ENCODE measurements at places on chromosomes 12 and 14.

DNA sequence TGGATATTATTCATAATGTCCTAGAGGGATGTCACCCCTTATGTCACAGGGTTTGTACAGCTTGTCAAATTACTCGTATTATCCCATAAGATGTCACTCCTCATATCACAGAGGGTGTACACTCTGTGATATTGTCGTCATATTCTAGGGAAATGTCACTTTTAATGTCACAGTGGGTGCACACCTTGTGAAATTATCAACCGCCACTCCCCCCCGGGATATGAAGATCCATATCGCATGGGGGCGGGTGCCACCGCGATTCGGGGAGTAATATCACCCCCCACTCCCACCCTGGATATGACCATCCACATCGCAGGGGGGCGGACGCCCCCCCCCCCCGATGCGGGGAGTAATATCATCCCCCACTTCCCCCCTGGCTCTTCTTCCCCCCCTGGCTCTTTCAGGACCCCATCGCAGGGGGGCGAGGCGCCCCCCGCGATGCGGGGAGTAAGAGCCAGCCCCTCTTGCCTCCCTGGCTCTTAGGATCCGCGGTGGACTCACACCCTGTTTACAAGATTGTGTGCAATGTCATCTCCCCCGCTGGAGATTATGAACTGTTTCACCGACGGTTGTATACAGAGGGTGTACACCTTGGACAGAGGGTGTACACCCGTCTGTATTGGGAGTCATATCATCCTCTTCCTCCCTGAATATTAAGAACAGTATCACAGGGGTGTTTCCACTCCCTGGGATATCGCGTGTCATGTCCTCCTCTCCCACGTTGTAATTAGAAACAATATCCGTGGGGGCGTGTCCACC, 92.8 kb downstream of the FRMD6 start:
- DNase-seq = no peak

- no peak for DNase-seq
Measured at GRCh38 chr14:99579903-99580571, 24.0 kb downstream of the CCDC85C start.

- no peak for DNase-seq
Measured at GRCh38 chr12:129585296-129585695, 318.5 kb downstream of the TMEM132D start.

DNA sequence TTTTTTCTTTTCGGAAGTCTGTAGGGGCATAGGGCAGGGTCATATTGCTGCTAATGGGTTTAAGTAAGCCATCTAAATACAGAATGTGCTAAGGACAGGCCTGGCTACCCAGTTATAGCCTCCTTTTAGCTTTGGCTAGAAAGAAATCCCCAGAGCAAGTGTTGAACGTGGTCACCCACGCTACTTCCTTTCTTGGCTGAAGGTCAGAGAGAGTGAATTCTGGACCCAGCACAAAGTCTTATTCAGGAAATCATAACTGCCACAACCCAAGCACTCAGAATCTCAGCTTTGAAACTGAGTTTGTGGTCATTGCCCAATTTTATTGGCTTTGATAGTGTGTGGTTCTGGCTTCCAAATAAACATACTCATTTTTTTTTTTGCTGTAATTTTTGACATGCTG, 542.1 kb upstream of the ATP2B1 start:
- DNase-seq = no peak

DNA sequence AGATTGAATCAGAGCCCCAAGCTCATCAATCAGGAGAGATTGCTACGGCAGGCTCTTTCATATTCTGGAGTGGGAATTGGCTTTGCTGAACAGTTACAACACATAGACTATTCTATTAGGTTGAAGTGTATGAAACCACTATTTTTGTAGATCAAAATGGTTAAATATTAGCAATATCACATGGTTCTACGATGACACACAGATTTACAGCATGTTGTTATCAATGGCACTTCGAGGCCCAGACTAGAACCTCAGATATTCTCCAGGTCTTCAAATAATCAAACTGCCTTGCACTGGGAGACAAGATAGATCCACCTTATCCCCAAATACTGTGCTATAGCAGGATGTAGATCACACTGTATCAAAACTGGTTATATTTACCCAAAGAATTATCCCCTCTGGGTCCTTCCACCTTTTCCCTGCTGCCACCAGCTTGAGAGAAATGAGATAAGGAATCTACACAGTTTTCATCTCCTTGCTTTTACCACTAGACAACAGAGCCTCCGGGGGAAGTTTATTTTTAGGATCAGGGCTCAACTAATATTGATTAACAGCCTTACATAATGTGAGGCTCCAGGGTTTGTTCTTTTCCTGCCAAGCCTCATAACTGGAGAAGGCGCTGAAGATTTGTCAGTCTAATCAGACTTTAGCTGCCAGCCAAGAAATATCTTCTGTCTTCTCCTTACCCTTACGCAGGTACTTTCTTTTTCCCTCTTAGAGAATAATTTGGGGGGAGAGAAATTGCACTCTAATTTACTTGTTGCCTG, 507.1 kb downstream of the DIO2 start:
- no peak for DNase-seq

DNA sequence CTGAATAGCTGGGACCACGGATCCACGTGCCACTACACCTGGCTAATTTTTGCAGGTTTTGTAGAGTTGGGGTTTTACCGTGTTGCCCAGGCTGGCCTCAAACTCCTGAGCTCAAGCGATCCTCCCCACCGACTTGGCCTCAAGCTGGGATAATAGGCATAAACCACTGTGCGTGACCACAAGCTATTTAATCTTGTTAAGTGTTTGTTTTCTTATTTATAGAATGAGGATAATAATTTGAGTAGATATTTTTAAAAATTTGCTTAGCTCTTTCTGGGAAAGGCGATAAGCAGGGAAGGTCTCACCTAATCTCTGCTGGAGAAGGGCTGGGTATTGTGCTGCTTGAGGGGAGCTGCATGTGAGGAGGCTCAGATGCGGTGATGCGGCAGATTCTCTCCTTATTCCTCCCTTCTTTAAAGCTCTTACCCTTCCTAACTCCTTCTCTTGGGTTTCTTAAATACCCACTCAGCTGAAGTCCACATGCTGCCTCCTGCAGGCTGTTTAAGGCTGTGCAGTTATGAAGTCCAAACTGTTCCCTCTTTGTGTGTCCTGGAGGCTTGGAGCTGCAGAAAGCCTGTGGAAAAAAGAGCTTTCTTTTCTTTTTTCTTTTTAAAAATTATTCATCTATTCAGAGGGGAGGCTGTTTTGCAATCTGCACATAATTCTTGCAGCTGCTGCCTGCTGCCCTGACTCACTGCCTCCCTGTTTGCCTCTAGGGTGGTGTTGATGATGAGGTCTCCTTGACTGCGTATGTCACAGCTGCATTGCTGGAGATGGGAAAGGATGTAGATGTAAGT, 37.9 kb downstream of the A2ML1 start:
- DNase-seq = peak; percentile 3

- DNase-seq = no peak
Measured at GRCh38 chr12:109421355-109422087, 55.6 kb downstream of the KCTD10 start.

GRCh38 chr14:25032092-25032784, 17.7 kb downstream of the STXBP6 start:
- DNase-seq = no peak

DNA sequence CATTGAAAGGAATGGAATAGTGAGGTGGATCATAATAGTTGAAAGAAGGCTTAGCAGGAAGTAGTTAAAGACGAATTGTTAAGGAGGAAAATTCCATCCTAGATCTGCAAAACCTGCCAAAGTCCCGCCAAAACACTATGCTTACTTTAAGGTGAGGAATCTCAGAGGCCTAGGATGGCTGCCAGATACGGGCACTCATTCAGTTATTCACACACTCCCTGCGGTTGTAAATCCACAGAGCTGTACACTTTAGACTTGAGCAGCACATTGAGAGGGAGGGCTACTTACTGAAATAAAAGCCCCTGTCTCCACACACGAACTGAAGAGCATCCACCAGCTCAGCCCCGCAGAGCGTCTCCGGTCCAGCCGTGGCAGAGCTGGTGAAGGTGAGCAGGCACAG, 5.0 kb downstream of the IGF1 start:
- DNase-seq = no peak

GRCh38 chr14:25750436-25750835, 700.5 kb upstream of the STXBP6 start:
- no peak for DNase-seq

DNA sequence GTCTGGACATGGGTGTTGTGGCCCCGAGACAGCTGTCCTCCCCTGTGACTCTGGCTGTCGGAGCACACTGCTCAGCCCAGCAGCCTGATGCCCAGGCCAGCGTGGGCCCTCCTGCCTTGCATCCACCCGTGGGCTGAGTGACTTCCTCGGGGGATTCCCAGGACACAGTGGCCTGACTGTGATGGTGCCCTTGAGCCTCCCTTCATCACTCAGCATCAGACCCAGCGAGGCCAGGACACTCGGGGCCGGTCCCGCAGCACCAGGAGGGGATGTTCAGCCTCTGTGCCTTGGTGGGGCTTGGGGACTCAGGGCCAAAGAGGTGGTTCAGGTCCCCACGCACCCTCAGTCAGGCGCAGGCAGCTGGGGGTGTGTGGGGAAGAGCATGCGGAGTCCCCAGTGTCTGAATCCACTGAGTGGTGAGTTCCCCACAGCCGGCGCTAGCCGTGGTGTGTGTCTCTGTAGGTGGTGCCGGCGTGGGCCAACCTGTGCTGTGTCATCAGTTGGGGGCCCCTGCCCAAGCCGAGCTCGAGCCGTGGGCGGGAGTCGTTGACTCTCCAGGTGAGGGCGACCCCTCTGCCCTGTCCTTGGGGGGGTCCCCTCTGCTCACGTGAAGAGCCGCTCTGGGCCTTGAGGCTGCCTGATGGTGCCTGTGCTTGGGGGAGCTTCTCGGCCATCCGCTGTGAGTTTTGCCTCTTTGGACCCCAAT, 185.8 kb downstream of the ADGRD1 start:
- no peak for DNase-seq

Data from activated CD8-positive, alpha-beta memory T cell treated with anti-CD3 and anti-CD28 coated beads for 1 hour (primary cell).